ENCODE measurements at places on chromosomes 3 and 15. TPM values are rescaled to one million over a fixed set of nuclear protein-coding genes. Genes with fewer than 3 reads are reported as not detected.
A peak's percentile ranks its signal among the peaks of the same experiment; 100 is the strongest.

Gene MITF
- 0.80 TPM for total RNA-seq

Gene TIMP4
- total RNA-seq: not detected

Gene FOXL2NB
- not detected for total RNA-seq

Gene TXNRD3
- 0.87 TPM for total RNA-seq

Gene LIPH
- total RNA-seq: not detected

Gene LDHAL6B
- not detected for total RNA-seq

DNA sequence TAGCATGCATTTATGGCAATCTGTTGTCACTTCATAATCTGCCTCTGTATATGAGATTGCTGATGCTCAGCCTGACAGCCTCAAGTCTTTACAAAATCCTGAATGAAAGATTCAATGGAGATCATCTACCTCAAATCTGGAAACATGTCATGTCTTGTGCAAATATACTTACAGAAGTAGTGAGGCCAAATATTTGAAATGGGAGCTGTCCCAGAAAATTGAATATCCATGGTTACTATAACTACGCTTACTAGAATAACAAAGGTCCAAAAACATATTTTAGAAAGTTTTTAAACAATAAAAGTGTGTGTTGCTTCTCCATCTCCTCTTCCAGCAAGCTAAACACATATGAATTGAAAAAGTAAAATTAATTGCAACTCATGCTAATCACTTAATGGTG, 133.2 kb upstream of the DPH6 start:
- H3K4me3 ChIP-seq: no peak overlapping the region
- no peaks in the 10 kb centered on the region for H3K4me1 ChIP-seq
- peaks cover 5% of the 10 kb centered on the region for H3K27me3 ChIP-seq
- H3K36me3 ChIP-seq: no peaks in the 10 kb centered on the region

DNA sequence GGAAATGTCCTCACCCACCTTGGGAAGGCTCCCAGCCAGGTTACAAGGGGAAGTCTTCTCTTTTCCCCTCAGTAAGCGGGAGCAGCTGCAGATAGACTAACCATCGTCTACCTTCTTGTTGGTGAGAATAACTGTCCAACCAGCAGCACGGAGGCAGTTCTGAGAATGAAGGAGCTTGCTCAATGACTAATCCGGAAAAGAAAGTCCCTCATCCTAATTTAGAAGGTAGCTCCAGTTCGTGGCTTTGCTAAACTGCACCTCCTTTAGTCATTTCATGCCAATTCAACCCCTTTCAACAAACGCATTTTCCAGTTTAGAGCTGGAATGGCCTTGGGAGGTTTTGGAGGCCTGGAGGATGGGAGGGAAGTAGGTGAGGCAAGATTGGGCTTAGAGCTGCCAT, 527.4 kb upstream of the PROK2 start:
- no peak overlapping the region for H3K4me3 ChIP-seq
- H3K4me1 ChIP-seq: peaks cover 20% of the 10 kb centered on the region
- H3K36me3 ChIP-seq: no peaks in the 10 kb centered on the region
- no peak overlapping the region for H3K27ac ChIP-seq
- H3K27me3 ChIP-seq: no peaks in the 10 kb centered on the region

DNA sequence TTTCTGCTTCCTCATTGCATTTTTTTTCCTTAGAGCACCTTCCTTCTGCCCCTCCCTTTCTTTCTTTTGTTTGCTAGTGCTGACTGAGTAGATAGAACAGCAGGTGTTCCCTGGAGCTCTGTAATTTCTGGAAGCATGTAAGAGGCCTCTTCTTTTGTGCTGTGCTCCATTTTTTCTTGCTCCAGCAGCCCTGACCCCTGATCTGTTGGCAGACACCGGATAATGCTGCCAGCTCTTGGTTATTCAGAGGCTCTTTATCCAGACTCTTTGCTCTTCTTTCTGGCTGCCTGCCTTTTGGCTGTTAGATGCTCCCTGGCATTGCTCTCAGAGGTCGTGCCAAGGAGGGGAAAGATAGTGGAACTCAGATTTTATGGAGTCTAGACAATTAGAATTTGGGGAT, 104.4 kb upstream of the RBMS3 start:
- H3K27me3 ChIP-seq: no peaks in the 10 kb centered on the region
- H3K4me1 ChIP-seq: no peaks in the 10 kb centered on the region
- H3K36me3 ChIP-seq: no peaks in the 10 kb centered on the region
- no peak overlapping the region for H3K27ac ChIP-seq

DNA sequence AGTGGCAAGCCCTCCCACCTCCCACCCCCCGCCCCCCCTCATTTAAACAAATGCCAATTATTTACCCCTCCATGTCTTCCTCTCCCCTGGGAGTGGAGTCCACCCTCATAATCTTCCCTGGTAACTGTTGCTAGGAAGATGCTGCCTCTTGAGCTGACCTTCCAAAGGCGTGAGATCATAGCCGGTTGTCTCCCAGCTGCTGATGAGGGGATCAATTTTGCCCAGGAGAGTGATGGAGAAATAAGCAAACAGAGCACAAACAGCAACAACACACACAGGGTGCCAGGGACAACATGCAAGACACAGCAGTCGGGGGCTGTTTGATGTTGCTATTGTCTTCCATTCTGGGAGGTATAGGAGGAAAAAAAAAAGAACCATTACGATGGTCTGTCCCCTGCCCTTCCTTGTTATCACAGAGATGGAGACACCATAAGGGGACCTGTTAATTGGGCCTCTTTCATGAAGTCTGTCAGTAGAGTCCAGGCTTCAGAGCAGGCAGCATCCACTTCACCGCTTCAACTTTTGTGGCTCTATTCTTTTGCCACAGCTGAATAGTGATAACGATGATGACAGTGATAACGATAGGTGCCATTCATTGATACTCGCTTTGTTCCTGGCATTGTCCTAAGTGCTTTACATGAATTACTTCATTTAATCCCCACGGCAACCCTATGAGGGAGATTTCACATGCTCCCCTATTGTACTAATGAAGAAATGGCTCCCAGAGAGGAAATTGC, 76.9 kb upstream of the RGMA start:
- H3K36me3 ChIP-seq: no peaks in the 10 kb centered on the region
- H3K27me3 ChIP-seq: no peaks in the 10 kb centered on the region

GRCh38 chr3:188927971-188928370, 243.8 kb upstream of the TPRG1 start:
- no peaks in the 10 kb centered on the region for H3K4me1 ChIP-seq
- H3K27ac ChIP-seq: no peak overlapping the region
- no peaks in the 10 kb centered on the region for H3K27me3 ChIP-seq
- H3K36me3 ChIP-seq: no peaks in the 10 kb centered on the region

DNA sequence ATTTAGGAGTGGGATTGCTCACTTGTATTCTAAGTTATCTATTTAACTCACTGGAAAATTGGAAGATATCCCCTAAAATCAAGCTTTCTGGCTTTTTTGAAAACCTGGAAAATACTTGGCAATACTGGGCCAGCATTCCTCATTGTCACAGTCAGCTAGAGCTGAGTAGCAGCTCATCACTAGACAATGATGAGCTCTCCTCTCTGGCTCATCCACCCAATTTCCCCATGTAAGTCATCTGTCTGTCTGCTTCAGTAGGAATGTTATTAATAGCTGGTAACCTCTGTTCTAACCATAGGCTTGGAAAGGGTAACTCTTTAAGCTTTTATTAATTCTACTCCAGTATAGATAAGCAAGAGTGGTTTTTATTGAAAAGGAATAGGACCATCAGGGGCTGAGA, 39.7 kb upstream of the PIK3R4 start:
- no peaks in the 10 kb centered on the region for H3K27me3 ChIP-seq
- H3K36me3 ChIP-seq: no peaks in the 10 kb centered on the region
- H3K4me1 ChIP-seq: no peaks in the 10 kb centered on the region

GRCh38 chr3:94176988-94177745, 114.3 kb downstream of the NSUN3 start:
- H3K27me3 ChIP-seq: no peaks in the 10 kb centered on the region
- DNase-seq: no peak
- H3K27ac ChIP-seq: no peak overlapping the region
- no peak overlapping the region for H3K4me3 ChIP-seq
- H3K4me1 ChIP-seq: no peaks in the 10 kb centered on the region

DNA sequence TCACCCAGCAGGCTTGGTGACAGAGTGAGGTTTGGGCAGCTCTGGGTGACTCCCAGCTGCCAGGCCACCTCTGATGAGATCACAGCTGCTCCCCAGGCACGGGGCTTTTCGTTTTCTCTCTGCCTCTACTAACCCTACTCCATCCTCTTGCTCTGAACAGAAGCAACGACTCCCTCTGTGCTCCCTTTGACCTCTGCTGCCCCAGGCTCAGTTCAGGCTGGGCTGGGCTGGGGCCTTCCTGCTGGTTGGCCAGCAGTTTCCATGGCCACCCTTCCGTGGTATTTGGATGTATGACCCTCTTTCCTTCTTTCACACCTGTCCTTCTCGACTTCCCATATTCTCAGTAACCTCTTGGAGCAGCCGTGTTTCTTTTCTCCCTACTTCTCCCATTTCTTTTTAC, 8.6 kb downstream of the RGMA start:
- no peak overlapping the region for H3K4me3 ChIP-seq
- no peaks in the 10 kb centered on the region for H3K4me1 ChIP-seq
- H3K36me3 ChIP-seq: no peaks in the 10 kb centered on the region
- no peaks in the 10 kb centered on the region for H3K27me3 ChIP-seq
- H3K27ac ChIP-seq: no peak overlapping the region

GRCh38 chr3:121718205-121718846, 31.2 kb downstream of the GOLGB1 start:
- H3K36me3 ChIP-seq: peaks cover 23% of the 10 kb centered on the region
- no peak overlapping the region for H3K4me3 ChIP-seq
- no peaks in the 10 kb centered on the region for H3K27me3 ChIP-seq
- peaks cover 14% of the 10 kb centered on the region for H3K4me1 ChIP-seq
- peak overlapping the region; percentile 33 for H3K27ac ChIP-seq
- peak; percentile 49 for DNase-seq

DNA sequence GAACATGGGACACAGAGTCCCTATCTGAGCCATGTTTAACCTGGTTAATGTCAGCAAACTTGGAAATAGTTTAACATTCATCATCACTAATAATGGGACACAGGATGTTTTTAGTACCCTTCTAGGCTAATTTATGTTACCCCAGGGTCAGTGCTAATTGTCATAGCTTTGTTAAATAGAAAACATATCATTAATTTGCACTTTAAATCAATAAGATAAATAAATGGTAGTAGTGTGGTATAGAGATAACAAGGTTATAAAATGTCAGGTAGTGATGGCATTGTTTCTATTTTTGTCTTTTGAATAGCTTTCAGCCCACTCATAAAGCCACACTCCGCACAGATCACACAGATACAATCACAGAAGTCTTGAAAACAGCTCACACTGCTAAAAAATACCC, 534.9 kb downstream of the MECOM start:
- no peak overlapping the region for H3K4me3 ChIP-seq
- no peaks in the 10 kb centered on the region for H3K27me3 ChIP-seq
- no peak overlapping the region for H3K27ac ChIP-seq

DNA sequence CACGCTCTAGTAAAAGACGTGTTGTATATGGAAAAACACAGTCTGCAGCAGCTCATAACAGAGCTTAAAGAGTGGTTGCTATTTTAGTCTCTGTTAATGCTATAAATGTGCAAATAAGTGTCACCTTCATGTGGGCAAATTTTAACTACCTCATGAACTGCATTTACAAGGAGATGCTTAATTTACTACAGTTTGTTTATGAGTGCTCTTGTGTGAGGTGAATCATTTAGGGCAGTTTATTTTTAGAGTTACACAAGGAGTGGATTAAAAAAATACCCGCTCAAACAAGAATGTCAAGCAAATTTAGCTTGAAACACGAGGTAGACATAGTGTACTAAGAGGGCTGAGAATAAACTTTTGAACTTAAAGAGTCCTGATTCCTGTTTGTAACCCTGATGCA, 579.0 kb downstream of the MFSD1 start:
- H3K27me3 ChIP-seq: no peaks in the 10 kb centered on the region
- no peak for DNase-seq
- no peaks in the 10 kb centered on the region for H3K36me3 ChIP-seq
- H3K27ac ChIP-seq: no peak overlapping the region
- H3K4me1 ChIP-seq: no peaks in the 10 kb centered on the region

DNA sequence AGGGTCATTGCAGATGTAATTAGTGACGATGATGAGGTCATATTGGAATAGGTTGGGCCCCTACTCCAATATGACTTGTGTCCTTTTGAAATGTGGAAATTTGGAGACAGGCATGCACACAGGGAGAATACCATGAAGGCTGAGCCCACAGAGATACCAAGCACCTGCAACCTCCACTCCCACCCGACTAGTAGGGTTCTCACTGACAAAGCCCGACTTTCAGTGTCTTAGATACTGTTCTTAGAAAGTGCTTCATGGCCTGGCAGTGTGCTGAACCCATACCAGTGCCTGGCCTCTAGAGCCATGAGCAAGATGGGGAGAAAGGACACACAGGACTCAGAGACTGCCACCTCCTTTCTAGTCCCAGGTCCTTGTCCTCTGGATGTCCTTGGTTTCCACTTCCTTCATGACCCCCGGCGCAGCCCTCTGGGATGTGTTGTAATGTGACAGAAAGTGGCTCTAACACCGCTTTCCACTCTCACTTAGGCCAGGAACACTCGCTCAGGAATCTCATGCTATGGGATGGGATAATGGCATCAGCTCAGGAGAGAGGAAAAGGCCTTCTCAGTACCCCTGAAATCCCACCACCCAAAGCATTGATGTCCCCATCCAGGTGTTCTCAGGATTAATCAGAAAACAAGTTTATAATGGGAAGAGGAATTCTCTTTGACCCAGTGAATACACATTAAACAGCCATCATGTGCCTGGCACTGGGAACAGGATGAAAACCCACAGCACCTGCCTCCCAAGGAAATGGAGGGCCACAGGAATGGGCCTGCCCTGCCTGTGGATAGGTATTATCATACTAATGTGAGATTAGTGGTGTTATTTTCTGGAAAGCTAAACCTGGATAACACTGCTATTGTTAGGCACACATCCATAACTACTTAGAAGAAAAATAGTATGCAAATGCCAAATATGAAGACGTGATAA, 59.9 kb downstream of the RPL39L start:
- no peak overlapping the region for H3K27ac ChIP-seq
- H3K27me3 ChIP-seq: no peaks in the 10 kb centered on the region
- peaks cover 41% of the 10 kb centered on the region for H3K36me3 ChIP-seq
- H3K4me1 ChIP-seq: peaks cover 6% of the 10 kb centered on the region
- no peak for DNase-seq

Data from CD4-positive, alpha-beta memory T cell (primary cell).